ENCODE measurements at places on chromosomes 2 and 18.

DNA sequence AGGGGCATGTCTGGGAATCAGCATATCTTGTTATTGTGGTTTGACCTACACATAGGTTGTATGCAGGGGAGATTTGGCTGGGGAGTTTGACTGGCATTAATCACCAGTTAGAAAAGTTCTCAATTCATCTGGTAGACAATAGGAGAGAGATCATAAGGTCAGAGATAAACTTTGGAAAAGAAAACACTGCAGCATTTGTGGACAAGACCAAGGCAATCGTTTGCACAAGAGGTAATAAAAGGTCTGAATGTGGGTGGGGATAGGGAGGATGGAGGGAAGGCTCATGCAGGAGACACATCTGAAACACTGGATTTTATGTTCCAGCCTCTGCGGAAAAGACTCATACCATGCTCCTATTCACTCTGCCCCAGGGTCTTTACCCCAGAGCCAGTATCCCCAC lies 136.9 kb downstream of the MAIP1 start:
- no peak for DNase-seq

GRCh38 chr2:145655165-145655765 lies 1135.3 kb upstream of the ZEB2 start:
- DNase-seq, result no peak

DNA sequence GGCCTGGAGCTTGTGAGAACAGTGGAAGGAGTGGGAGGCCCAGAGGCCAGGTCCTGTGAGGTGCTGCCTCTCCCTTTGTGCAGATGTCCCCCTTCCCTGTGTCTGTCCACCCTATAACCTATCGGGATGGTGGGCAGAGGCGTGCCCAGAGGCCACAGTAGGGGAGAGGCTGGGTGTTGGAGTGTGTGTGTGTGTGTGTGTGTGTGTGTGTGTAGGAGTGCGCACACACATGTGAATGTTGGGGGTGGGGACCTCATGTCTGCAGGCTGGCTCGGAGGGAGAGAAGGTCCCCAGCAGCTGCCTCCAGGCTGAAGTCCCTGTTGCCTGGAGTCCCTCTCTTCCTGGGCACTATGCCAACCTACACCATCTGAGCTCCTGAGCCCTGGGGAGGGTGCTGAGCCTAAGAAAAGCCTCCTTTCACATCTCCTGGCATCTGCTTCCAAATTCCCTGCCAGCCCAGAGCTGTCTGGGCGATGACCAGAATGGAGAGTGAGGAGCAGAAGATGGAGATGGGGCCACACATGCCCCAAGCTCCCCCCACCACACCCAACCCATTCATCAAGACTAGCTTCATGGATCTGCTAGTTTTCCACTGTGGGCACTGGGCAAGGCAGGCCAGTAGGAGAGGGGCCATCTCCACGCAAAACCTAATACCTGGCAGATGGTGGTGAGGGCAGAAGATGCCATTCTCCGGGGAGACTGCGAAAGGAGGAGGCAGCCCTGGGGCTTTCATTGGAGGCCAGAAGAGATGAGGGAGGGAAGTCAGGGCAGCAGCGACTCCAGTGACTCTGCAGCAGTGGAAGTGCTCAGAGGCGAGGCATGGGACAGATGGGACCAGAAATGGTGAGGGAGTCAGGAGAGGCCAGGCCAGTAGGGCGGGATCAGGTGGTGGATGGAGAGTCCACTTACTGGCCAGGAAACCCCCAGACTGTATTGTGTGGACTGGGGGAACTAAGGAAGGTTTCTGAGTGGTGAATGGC lies 20.3 kb downstream of the KCNK3 start:
- DNase-seq, result no peak

DNA sequence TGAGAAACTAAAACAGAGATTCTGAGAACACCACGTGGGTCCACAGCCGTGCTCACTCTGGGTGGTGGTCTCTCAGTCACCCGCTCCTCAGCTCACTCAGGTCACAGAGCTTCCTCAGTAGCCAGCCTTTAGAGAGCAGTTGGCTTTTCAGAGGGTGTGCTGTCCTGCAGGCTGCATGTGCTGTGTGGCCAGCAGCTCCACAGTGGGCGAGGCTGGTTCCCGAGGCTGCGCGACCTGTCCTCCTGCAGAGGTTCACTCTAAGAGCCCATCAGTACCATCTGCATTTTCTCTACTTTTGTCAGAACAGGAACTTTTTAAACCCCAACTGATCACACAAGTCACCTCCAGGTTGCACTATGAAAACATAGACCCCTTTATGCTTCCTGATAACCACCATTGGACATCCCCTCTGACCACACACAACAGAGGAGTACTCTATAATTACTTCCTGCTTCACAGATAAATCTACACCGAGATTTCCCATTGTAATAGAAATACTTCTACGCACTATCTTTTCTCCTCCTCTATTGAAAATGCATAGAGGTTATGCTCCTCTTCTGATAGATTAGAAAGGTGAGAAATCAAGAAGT lies 93.1 kb downstream of the GYPC start:
- no peak for DNase-seq

- no peak for DNase-seq
Observed at GRCh38 chr2:168568476-168569267, 112.6 kb downstream of the CERS6 start.

GRCh38 chr2:231181860-231182512 lies 16.4 kb upstream of the ARMC9 start:
- DNase-seq, result no peak

DNA sequence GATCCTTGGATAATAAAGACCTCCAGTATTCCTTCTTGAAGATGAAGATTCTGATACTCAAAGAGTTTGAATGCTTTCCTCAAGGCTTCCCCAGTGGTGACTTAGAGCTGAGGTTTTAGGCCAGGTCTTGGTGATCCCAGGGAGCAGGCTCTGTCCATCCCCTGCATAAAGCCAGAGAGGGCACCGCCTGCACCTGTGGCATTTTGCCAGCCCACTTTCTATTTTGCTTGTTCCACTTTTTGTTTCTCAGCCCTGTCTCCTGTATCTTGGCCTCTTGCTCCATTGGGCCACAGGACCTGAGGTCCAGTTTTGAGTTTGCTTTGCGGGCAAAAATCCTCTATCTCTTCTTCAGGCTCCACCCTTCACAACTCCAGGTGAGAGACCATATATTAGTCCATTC lies 6.7 kb upstream of the SCYGR1 start:
- no peak for DNase-seq

DNA sequence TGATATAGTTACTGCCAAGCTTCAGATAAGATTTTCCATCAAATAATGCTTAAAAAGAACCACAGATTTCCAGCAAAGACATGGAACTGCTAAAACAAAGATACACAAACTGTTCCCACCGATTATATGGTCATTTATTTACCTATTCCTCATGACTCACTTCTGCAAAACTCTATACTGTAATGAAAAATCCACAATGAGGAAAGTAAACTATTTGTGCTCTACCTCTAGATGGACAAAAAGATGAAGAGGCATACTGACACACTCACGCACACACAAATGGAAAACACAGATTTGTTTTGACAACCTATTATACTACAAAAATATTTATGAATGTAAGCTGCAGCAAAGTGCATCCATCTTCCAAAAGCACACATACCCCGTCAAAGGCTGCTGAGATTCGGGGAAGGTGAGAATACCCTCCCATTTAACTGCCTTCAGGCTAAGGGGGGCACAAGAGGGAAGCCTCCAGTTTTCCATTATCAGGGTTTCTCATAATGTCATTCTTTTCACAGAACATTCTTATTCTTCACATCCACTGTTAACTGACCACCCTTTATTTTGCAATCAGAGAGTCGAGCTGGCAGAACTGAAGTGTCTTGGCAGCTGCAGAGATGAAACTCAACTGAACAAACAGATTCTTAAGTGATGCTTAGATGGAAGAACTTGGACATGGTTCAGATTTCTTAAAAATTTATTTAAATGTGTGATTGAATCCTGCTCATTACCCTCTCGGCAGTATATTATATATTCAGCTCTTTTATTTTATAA lies 115.9 kb upstream of the TANK start:
- DNase-seq, result no peak

DNA sequence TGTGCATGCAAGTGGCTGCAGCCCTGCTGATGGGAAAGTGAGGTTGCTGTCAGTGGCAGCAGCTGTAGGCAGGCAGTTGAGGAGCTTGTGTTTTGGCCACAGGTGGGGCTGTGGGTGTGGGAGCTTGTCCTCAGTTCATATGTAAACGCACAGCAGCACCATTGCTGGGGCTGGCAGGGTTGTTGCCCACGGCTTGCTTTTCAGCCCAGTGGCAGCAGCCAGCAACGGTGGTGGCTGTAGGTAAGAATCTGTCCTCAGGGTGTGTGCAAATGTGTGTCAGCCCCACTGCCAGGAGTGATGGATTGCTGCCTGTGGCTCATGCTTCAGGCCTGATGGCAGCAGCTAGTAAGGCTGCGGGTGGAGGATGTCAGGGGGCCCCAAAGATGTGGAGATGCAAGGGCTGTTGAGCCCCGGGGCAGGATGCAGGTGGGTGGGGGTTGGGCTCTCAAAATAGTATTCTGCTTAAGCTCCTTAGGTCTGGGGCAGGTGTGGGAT lies 141.3 kb upstream of the THUMPD2 start:
- DNase-seq, result no peak

DNA sequence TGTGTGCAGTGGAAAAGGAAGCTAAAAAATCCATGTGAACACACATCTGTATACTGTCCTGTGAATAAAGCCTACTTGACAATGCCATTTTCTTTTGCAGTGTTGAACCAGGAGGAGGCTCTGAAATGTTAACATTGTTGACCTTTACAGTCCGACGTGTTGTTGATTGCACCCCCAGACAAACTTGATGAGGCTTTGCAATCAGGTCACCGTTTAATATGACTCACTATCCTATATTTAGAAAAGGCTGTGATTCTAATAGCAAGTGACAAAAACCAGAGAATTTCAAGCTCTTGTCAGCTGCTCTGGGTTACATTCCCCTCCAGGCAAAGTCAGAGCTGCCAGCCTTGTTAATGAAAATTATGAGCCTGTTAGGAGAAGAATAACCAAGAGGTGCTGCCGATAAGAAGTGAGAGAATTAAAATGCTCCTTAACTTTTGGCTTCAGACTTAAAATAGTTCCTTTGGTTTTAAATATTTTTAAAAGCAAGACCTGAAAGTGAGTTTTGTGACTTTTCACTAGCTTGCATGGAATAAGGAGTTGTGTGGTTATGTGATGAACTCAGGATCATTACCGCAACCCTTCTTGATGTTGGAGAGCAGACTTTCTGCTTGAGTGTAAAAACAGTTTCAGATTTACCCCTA lies 162.1 kb downstream of the QPCT start:
- no peak for DNase-seq

- DNase-seq, result no peak
Observed at GRCh38 chr2:23384551-23385343, at the start of gene KLHL29. KLHL29 (plus strand) TSS chr2:23385179; CDS start chr2:23562197, 177,018 bp downstream.

DNA sequence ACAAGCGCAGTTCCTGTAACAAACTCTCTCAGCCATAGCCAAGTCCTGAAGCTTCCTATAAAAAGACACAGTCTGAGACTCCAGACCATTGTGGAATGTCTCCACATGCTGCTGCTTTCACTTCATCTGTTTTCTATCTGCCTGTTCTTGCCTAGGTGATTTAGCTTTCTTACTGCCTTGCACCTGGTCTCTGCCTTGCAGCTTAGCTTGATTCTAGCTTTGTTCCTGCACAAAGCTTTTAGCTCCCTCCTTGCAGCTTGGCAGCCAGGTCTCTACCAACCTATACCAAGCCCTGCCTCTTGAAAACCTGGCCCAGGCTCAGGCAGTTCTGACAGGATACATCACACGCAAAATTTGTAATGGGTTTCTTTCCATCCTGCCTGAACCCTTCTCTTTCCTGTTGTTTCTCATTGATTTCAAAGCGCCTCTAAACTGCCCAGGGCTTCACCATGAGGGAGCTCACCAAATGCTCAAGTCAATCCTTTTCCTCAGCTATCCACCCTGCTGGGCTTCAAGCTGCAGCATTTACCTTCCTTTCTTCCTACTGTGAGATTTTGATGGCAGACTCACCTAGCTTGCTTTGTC lies 941.3 kb upstream of the NXPH2 start:
- DNase-seq, result no peak

- DNase-seq, result no peak
Observed at GRCh38 chr2:238974501-238975166, 126.7 kb downstream of the TWIST2 start.
